ENCODE measurements at places on chromosomes 3 and 15.

- DNase-seq, result peak; percentile 78
Measured at GRCh38 chr3:122679085-122679881, 1.4 kb upstream of the PARP14 start.

DNA sequence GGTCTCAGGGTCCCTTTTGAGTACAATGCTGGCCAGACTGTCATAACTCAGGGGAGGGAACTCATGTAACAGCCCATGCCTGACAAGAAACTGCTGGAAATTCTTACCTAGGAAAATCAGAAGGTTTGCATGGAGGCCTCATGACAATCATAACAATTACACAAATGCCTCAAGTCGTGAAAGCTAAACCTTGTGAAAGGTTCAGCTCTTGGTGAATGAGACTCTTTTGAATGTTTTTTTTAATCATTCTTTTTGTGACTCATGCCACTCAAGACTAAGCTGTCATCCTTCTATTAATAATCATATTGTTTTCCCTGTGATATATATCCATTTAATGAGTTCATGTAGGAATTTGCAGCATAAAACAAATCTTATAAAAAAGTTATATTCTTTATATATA lies 61.4 kb upstream of the LEKR1 start:
- DNase-seq, result no peak

DNA sequence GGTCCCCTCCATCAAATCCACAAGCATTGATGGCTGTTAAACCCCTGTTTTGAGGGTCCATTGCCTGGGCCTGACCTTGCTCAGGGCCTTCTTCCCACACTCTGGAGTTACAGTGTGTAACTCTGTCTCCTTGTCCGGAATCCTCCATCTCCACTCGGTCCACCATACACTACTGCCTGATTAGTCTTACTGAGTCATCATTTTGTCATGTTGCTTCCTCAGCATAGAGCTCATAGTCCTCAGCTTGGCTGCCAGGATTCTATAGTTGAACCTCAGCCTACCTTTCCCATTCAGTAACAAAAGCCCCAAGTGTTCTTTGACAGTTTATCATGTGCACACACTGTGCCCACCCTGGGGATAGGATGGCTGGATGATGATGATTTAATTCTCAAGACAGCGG lies 113.0 kb downstream of the PDE8A start:
- DNase-seq, result no peak

- DNase-seq, result no peak
Measured at GRCh38 chr3:45280232-45280631, 54.1 kb upstream of the TMEM158 start.

- no peak for DNase-seq
Measured at GRCh38 chr3:49787182-49787464, 781 bp upstream of the IP6K1 start.

DNA sequence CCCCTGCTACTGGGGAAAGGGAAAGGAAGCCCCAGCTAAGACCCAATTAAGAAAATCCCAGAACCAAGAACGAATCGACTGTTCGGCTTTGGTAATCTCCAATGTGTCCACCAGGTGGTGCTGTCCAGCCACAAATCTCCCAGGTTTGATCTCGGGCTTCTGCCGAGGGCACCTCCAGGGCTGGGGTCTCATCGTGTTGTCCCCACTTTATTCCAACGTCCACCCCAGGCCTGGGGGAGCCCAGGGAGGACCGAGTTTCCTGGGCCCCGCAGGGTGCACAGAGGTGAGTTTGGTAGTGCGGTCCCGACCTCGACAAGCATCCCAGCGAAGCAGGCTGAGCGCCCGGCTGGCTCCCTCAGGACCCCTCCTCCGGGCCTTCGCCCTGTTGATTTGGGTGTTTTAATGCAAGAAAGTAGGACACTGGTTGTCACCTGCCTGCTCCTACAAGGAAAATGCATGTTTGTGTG lies 185.1 kb downstream of the GOLGA6L6 start:
- DNase-seq, result peak; percentile 99

DNA sequence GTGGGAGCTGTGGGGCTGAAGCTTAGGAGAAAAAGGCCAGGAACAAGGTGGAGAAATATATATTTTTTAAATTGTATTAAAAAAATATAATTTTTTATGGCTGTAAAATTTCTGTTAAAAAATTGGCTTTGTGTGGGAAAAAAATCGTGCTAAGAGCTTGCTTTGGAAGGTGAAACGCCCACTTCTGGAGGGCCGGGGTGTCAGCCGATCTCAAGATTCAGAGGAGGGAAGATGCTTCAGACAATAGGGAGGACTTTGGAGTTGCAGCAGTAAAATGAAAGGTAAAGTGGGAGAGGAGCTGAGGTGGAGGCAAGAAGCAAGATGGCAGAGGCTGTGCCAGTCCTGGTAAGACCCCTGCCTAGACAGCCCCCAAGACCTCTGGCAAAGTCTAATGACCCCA lies 45.9 kb upstream of the BLM start:
- DNase-seq, result no peak

- no peak for DNase-seq
Measured at GRCh38 chr3:22894865-22895264, 308.3 kb upstream of the UBE2E2 start.

DNA sequence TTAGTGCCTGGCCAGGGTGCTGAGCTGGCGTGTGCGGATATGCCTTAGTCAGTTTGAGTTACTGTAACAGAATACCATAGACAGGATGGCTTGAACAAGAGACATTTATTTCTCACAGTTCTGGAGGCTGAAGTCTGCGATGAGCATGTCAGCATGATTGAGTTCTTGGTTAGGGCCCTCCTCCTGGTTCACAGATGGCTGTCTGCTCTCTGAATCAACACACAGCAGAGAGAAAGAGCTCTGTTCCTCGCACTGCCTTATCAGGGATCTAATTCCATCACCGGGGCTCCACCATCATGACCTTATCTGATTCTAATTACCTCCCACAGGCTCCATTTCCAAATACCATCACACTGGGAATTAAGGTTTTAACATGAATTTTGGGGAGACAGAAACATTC lies 386.6 kb upstream of the DPH6 start:
- no peak for DNase-seq

GRCh38 chr3:177830411-177830849 lies 633.1 kb upstream of the TBL1XR1 start:
- no peak for DNase-seq

DNA sequence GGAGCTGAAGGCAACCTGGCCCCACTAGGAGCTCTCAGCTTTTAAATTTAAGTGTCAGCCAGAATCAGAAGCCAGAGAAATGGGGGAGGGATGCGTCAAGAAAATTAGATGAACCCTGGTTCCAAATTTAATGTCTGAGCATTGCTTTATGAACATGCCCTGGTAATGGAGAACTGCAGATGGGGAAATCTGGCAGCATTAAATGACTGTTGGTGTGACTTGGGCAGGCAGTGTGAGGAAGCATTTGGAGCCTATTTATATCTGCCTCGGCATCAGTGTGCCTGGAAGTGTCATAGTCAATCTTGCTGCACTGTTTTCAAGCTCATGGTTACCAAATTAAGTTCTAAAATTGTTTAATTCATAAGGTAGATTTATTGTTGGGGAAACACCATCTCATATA lies 29.0 kb downstream of the NME9 start:
- DNase-seq, result no peak

GRCh38 chr3:132317229-132317948 lies at the start of gene ACP3:
TSS of gene ACP3 (plus strand) at chr3:132317407. CDS start at chr3:132317457, 50 bp downstream.
- DNase-seq, result peak; percentile 20

- no peak for DNase-seq
Measured at GRCh38 chr3:46184469-46184868, 23.6 kb downstream of the CCR1 start.

- no peak for DNase-seq
Measured at GRCh38 chr3:59339818-59340217, 290.0 kb upstream of the CFAP20DC start.

GRCh38 chr15:101528108-101528916 lies 38.8 kb upstream of the PCSK6 start:
- DNase-seq, result no peak

DNA sequence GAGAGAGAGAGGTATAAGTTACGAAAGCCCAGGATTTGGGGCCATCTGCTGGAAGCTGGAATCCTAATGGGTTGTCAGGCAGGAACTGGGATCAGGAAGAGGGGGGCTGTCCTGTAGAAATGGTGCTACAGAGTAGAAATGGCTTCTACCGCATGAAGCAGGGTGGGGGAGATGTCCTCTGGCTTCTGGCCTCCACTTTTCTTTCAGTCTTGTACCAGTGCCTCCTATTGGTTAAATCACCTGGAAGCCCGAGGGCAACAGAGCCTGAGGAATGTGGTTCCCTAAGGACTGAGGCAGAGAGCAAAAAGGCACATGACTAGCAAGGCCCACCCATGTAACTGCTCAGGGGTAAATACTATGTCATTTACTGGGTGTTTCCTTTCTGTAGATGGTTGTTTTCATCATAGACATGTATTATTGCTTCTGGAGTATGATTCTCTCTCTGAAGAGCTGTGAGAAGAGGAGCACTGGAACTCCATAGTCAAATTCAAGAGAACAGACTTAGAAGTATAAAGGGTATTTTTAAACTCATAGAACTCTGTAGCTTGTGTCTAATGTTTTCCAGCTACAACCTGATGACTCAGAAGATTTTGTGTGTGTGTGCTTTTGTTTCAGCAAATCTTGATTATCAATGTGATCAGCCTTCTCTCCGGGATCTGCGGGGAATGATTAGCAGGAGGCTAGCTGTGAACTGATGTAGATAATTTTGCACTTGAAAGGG lies 20.2 kb upstream of the MITF start:
- DNase-seq, result no peak

DNA sequence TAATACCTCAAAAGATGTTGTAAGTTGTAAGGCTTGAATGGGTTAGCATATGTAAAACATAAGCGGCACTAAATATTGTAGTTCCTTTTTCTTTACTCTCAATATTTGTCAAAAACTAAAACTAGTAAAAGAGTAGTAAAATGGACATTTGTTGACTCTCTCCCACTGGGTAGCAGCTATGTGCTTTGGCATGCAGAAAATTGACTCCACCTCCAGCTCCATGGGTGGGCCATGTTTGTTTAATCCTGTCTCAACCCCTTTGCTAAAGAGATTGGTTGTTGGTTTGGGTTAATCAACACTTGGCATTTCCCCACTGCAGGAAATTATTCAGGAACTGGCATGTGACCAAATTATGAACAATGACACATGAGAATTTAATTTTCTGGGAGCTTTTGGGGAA lies 114.8 kb downstream of the EOMES start:
- DNase-seq, result no peak

DNA sequence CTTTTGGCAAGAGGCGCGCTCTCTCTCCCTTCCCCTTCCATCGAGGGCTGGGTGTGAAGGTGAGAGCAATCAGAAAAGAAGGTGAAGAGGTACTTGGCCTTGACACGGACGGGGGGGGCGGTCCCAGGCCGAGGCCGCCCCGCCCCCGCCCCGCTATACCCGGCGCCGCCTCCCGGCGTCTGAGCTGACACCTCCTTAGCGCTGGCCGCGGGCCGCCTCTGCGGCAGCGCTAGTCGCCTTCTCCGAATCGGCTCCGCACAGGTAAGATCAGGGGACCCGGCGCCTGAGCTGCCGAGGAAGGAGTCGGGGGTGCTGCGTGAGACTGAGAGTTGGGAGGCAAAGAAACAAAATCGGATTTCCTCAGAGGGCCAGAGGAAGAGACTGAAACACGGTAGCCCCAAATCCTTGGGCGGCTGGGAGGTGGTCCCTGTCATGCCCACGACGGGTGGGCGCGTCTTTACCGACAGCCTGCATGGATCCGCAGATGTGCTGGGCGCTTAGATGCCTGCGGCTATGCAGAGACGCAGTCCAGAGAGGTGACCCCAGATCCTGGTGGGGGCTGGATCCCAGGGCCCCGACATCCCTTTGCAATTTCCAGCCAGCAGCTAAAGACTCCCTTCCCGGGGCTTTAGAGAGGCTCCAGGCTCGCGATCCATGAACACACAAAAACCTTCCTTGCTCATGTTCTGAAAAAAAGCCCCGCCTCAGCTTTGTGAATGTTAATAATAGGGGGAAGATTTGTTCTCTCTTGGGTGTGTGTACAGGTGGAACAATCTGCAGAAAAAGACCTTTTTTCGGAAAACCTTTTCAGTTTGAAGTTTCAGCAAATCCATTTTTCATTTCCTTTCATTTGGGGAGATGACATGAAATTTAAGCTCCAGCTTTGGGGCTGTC lies at the start of gene ENTPD3:
Gene ENTPD3 (plus strand): TSS at position 184 of the 894 bp plus-strand sequence. CDS start 874 bp downstream, outside the sequence.
- DNase-seq, result peak; percentile 47

DNA sequence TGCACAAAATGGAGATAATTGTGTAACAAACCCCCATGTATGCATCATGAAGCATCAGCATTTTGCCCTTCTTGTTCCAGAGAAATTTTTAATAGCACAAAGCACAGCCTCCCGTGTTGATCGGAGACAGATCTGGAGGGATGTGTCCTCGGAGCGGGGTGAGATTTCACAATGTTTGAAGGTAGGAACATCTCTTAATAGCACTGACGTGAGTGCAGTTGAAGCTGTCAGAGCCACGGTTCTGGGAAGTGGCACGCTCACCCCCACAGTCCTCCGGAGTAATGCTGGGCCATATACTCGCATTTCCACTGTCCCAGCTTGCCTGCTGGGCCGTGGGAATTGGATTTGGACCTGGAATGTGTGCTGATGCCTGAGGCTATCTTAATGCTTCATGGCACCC lies 24.1 kb downstream of the ARPP21 start:
- peak; percentile 81 for DNase-seq

- no peak for DNase-seq
Measured at GRCh38 chr3:63056932-63057331, 181.7 kb upstream of the CADPS start.

- DNase-seq, result no peak
Measured at GRCh38 chr15:66170042-66170441, 83.5 kb downstream of the MEGF11 start.

DNA sequence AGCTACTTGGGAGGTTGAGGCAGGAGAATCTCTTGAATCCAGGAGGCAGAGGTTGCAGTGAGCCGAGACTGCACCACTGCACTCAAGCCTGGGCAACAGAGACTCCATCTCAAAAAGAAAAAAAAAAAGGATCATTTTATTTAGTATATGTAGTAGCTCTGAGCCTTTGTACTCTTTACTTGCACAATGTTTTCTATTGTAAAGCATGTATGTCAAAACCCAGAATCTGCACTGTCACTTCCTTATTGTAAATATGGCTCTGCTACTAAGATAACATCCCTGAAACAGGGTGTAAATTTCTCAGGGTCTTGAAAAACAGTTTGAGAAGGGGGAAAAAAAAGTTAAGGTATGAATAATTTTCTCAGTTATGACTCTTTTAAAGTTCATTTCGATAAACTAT lies 35.1 kb downstream of the SLMAP start:
- DNase-seq, result no peak

GRCh38 chr3:168025076-168025475 lies 70.6 kb downstream of the GOLIM4 start:
- no peak for DNase-seq

DNA sequence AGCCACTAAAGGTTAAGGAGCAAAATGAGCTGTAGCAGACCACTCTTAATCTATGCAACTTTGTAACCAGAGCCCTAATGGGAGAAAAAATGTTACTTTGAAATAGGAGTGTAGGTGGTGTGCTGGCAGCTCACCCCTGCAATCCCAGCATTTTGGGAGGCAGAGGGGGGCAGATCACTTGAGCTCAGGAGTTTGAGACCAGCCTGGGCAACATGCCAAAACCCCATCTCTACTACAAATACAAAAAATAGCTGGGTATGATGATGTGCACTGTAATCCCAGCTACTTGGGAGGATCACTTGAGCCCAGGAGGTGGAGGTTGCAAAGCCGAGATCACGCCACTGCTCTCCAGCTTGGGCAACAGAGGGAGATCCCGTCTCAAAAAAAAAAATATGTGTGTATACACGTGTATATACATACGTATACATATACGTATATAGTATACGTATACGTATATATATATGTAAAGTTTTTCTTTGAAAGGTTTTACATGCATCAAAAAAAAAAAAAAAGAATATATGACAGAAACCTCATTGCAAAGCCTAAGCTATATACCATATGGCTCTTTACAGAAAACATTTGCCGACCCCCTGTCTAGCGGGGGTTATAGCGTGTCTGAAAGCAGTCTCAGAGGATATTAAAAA lies 15.7 kb downstream of the CAPN7 start:
- peak; percentile 17 for DNase-seq

GRCh38 chr15:89205991-89206585 lies 15.3 kb downstream of the RLBP1 start:
- no peak for DNase-seq
